ENCODE measurements at places on chromosomes 6 and 20. TPM values are rescaled to one million over a fixed set of nuclear protein-coding genes. Genes with fewer than 3 reads are reported as not detected.

GRCh38 chr6:10598084-10598960 is 77.2 kb downstream of the GCNT2 start:
- H3K36me3 ChIP-seq: no peaks in the 10 kb centered on the region
- H3K4me3 ChIP-seq: no peak overlapping the region
- no peaks in the 10 kb centered on the region for H3K4me1 ChIP-seq
- no peaks in the 10 kb centered on the region for H3K27me3 ChIP-seq
- no peak overlapping the region for H3K27ac ChIP-seq
- no peak for DNase-seq

DNA sequence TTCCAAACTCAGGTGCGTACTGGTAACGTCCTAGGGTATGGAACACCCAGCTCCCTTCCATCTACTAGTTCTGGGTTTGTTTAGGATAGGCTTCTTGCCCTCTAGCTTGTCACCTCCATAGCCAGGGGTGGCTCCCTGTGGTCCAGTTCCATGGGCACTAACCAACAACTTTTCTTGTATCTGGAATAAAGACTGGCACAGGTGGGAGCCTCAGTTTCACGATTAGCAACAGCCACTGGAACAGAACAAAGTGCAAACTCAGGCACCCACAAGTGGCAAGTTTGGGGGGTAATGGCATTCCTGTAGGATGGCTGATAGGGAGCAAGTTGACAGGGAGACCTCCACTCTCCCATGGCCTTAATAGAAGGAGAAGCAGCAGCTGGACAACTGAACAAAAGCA is 5.6 kb upstream of the APMAP start:
- no peak overlapping the region for H3K27ac ChIP-seq
- no peaks in the 10 kb centered on the region for H3K27me3 ChIP-seq
- H3K36me3 ChIP-seq: peaks cover 3% of the 10 kb centered on the region
- DNase-seq: no peak

- H3K4me3 ChIP-seq: no peak overlapping the region
- H3K27me3 ChIP-seq: no peaks in the 10 kb centered on the region
- no peak for DNase-seq
- H3K4me1 ChIP-seq: no peaks in the 10 kb centered on the region
Measured at GRCh38 chr6:135002229-135002844, 52.3 kb downstream of the HBS1L start.

GRCh38 chr6:25085756-25086155 is 150.0 kb upstream of the RIPOR2 start:
- peaks cover 47% of the 10 kb centered on the region for H3K4me1 ChIP-seq
- DNase-seq: no peak
- H3K27ac ChIP-seq: peak overlapping the region; percentile 47
- peaks cover 89% of the 10 kb centered on the region for H3K36me3 ChIP-seq

Gene ZNF76
- 39.4 TPM for total RNA-seq

Gene HLA-DMB
- total RNA-seq: 208 TPM

Gene MOG
- not detected for total RNA-seq
